ENCODE measurements at places on chromosomes 16 and 17. TPM values are rescaled to one million over a fixed set of nuclear protein-coding genes. Genes with fewer than 3 reads are reported as not detected.

Gene ZG16B
- total RNA-seq, result 18.7 TPM

Gene FOXO3B
- 3.4 TPM for total RNA-seq

Gene C16orf46
- 0.27 TPM for total RNA-seq

Gene PERCC1
- not detected for total RNA-seq

Gene TP53TG3B
- total RNA-seq, result not detected

Gene HIGD1B
- not detected for total RNA-seq

Gene STX1B
- 0.46 TPM for total RNA-seq

Gene SPATA22
- total RNA-seq, result not detected

Gene COPRS
- total RNA-seq, result 85.5 TPM

Gene HSD17B2
- not detected for total RNA-seq

All from NCI-H460 (cell line).